ENCODE measurements at places on chromosomes 12 and 14.

GRCh38 chr12:54683398-54683797 lies 35.2 kb upstream of the DCD start:
- no peak for DNase-seq

- DNase-seq = peak; percentile 84
These were observed 790 bp upstream of the GPR19 start for GRCh38 chr12:12696562-12697383.

- no peak for DNase-seq
These were observed 91.5 kb downstream of the ESR2 start for GRCh38 chr14:64202716-64203115.

- DNase-seq = no peak
These were observed 40.0 kb upstream of the ST8SIA1 start for GRCh38 chr12:22374508-22374907.
